Heart left ventricle (tissue), 16 donors: ENCODE measurements at places on chromosomes 16 and 17. TPM values are rescaled to one million over a fixed set of nuclear protein-coding genes. Genes with fewer than 3 reads are reported as not detected.
A peak's percentile ranks its signal among the peaks of the same experiment; 100 is the strongest.

PMP22 gene
- 186 TPM for total RNA-seq

CES4A gene
- 8.2 TPM for total RNA-seq

ORC6 gene
- 1.4 TPM for total RNA-seq

- peaks cover 51% of the 10 kb centered on the region for H3K36me3 ChIP-seq
- no peaks in the 10 kb centered on the region for H3K27me3 ChIP-seq
- no peak for DNase-seq
- H3K4me3 ChIP-seq, result peak overlapping the region; percentile 91
- peaks cover 30% of the 10 kb centered on the region for H3K4me1 ChIP-seq
Observed at GRCh38 chr16:1781254-1781653, 1.1 kb downstream of the SPSB3 start.

DNA sequence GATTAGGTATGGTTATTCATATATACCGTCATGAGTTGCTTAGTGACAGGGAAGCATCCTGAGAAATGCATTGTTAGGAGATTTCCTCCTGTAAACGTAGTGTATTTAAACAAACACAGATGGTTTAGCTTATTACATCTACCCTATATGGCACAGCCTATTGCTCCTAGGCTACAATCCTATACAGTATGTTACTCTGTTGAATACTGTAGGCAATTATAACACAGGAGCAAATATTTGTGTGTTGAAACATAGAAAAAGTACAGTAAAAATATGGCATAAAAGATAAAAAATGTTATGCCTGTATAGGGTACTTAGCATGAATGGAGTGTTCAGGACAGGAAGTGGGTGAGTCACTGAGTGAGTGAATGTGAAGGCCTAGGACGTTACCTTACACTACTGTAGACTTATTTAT, 157.7 kb downstream of the CDH11 start:
- no peak overlapping the region for H3K4me3 ChIP-seq
- H3K27me3 ChIP-seq, result no peaks in the 10 kb centered on the region
- no peak for DNase-seq
- no peak overlapping the region for H3K27ac ChIP-seq

- H3K27ac ChIP-seq, result no peak overlapping the region
- no peaks in the 10 kb centered on the region for H3K27me3 ChIP-seq
- peaks cover 6% of the 10 kb centered on the region for H3K4me1 ChIP-seq
- H3K4me3 ChIP-seq, result no peak overlapping the region
- DNase-seq, result no peak
Observed at GRCh38 chr17:49777563-49777962, 10.9 kb upstream of the KAT7 start.

GRCh38 chr17:66717641-66718058, 117.3 kb upstream of the CACNG5 start:
- no peaks in the 10 kb centered on the region for H3K27me3 ChIP-seq
- H3K4me3 ChIP-seq, result no peak overlapping the region
- no peaks in the 10 kb centered on the region for H3K4me1 ChIP-seq
- no peaks in the 10 kb centered on the region for H3K36me3 ChIP-seq

GRCh38 chr16:50928065-50928464, 186.2 kb downstream of the CYLD start:
- no peak overlapping the region for H3K4me3 ChIP-seq
- no peaks in the 10 kb centered on the region for H3K27me3 ChIP-seq
- no peaks in the 10 kb centered on the region for H3K36me3 ChIP-seq
- no peak for DNase-seq

DNA sequence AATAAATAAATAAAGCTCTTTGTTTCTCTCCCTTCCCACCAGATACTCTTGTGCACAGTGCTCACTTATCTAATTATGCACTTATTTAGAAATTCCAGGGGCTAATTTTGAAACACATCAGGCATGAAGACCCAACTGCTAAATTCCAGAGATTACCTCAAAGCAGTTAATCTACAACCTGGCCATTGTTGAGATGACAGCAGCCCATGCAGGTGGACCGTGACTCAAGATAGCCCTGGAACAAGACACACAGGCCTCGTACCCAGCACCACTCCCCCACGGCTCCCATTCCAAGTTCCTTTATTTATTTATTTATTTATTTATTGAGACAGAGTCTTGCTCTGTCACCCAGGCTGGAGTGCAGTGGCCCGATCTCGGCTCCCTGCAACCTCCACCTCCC, 60.1 kb upstream of the NPEPPS start:
- no peak for DNase-seq
- H3K4me3 ChIP-seq, result no peak overlapping the region
- peaks cover 70% of the 10 kb centered on the region for H3K36me3 ChIP-seq
- H3K4me1 ChIP-seq, result no peaks in the 10 kb centered on the region

DNA sequence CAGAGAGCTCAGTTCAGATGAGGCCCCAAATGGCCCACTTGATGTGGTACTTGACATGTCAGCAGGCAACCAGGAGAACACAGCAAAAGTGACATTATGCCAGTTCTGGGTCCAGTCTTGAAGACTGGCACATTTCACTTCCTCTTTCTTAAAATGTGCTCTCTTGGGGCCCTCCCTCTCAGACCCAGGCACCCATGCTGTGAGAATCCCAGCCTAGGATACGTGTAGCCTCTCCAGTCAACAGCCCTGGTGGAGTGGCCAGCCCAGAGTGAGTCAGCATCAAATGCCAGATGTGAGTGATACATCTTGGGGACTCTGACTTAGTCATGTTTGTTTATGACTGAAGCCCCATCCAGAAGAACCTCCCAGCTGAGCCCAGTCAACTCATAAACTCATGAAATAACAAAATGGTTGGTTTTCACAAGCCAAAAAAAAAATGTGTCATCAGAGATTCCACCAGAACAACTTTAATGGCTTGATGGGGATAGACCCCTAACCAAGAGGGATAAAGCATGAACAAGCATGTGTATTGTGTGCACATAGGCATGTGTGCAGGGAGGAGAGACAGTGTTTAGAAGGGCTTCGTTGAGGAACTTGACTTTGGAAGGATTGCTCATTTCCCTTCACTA, 82.5 kb upstream of the TNRC6C start:
- no peak for DNase-seq
- H3K4me3 ChIP-seq, result no peak overlapping the region
- H3K4me1 ChIP-seq, result peaks cover 4% of the 10 kb centered on the region
- no peaks in the 10 kb centered on the region for H3K27me3 ChIP-seq
- no peaks in the 10 kb centered on the region for H3K36me3 ChIP-seq
